ENCODE measurements at places on chromosomes 6 and 20.

- no peak for DNase-seq
These were observed 76.0 kb downstream of the ANKRD6 start for GRCh38 chr6:89508755-89509563.

GRCh38 chr20:49695830-49696229 is 17.8 kb downstream of the B4GALT5 start:
- DNase-seq: no peak

- no peak for DNase-seq
These were observed 200.7 kb upstream of the THBS2 start for GRCh38 chr6:169454204-169454871.

DNA sequence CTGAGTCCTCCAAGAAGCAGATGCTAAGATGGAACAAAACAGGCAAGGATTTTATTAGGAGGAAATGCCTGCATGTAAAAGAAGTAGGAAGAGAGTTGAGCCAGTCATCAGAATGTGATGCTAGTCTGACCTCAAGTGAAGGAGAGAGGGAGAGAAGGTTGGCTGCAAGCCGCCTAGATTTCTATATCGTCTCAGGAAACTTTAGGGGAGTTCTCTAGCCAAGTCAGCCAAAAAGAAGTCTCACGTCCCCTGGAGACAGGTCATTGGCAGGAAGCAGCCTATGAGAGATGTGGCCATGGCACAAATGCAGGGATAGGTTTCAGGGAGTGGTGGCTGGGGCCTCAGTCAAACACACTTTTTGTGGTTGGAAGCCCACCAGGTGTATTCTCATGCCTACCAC is 378.0 kb downstream of the CD109 start:
- no peak for DNase-seq

GRCh38 chr6:33425668-33426577 is 6.1 kb downstream of the SYNGAP1 start:
- DNase-seq: peak; percentile 63

DNA sequence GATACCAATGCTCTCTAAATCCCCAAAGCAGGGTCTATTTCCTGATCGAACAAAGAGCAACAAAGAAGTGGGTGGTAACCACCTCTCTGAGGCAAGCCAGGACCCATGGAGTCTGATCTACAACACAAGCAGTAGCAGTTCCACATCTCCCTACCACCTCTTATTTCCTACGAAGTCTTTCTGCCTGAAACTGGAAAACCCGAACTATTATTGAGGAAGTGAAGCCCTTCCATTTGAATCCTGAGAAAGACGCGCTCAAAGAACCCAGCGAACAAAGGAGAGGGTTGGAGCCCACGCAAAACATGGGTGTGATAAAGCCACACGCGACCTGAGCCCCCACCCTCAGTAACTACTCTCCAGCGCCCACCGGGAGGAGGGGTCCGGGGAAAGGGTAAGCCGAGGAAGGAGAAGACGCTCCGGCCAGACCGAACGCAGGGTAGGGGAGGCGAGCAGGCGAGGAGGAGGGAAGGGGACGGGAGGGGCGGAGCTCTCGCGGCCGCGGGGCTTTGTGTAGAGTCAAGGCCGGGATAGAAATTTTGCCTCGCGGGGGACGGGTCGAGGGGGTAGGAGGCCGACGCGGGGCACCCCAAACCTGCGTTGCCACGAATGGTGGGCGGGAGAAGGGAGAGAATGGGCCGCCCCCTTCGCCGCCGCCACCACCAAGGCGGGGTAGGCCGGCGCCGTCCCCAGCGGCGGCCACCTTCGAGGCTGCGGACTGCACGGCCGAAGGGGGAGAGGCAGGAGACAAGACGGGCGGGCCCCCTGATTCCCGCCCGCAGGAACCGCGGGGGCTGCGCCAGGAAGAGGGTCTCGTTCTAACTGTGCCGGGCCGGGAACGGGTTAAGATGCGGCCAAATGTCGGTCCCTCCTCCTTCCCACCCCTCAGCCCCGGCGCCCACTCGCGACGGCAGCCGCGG is 802 bp downstream of the HDAC2 start:
- DNase-seq: peak; percentile 13

DNA sequence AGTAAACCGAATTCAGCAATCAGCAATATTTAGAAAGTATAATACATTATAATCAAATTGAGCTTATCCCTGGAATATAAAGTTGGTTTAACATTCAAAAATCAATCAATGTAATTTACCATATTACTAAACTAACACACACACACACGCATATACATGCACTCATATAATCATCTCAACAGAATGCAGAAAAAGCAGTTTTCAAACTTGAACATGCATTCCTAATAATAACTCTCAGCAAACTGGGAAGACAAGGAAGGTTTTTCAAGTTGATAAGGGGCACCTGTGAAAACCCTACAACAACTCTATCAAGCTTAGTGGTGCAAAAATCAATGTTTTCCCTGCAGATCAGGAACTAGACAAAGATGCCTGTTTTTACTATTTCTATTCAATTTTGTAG is 4.7 kb downstream of the SIRPB2 start:
- DNase-seq: no peak

DNA sequence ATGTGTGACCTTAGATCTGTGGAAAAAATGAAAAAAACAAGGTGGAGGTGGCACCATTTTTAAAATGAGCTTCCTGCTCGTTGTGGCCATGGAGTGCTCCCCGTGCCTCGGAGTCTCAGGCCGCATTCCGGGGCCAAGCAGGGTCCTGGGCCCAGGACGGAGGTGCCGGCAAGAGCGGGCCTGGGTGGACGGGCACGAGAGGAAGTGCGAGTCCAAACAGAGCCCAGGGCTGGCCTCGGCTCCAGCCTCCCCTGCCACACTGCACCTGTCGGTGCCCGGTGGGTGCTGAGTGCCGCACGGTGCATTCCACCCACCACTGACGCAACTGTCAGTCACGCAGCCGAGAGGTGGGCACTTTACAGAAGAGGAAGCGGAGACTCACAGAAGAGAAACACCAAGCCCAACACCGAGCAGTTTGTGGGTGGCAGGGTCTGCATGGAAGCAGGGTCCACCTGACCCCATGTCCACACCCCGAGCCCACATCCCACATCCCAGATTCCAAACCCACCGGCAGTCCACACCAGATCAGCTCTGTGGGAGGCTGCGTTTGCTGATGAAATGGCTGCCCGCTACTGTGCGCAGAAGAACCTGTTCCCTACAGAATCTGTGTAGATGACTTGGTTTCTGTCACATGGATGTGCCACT is 97.7 kb downstream of the PSMB1 start:
- no peak for DNase-seq

DNA sequence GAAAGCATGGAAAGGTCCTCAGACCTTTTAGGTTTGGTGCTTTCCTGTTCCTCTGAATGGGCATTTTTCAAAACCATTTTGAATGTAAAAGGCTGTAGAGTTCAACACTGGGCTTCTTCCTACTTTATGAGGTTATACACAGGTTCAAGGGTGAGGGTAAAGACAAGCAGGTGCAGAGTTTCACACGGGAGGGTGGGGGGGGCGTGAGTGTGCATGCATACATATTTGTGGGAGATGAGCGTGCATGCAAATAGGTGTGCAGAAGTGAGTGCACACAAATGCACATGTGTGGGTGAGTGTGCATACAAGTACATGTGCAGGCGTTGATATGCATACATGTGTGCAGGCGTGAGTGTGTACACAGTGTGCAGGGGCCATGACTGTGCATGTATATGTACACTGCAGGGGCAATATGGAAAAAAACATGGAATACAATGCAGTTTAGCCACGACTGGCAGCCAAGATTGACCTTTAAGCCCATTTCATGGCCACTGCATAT is 183.1 kb downstream of the GMPR start:
- DNase-seq: no peak

- DNase-seq: no peak
These were observed 79.7 kb downstream of the FIG4 start for GRCh38 chr6:109770779-109771178.

- DNase-seq: no peak
These were observed 12.9 kb upstream of the FOXA2 start for GRCh38 chr20:22597303-22597702.

- no peak for DNase-seq
These were observed 13.6 kb downstream of the TGM2 start for GRCh38 chr20:38151455-38151854.

DNA sequence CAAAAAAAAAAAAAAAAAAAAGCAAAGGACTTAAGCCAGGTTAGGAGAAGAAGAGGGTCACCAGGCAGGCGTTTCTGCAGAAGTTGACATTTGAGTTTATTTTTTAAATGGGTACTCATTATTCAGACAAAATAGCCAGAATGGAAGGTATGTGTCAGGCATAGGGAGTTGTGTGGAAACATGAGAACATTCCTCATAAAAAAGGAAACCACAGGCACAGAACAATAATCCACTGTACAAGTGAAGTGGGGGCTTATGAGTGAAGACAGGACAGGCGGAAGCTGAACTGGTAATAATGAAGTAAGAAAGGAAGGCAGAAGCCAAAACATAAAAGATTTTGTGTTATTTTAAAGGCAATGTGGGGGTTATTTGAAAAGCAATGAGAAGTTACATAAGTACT is 104.6 kb downstream of the EPB41L2 start:
- no peak for DNase-seq

- no peak for DNase-seq
These were observed 14.7 kb downstream of the UCKL1 start for GRCh38 chr20:63941282-63942081.

DNA sequence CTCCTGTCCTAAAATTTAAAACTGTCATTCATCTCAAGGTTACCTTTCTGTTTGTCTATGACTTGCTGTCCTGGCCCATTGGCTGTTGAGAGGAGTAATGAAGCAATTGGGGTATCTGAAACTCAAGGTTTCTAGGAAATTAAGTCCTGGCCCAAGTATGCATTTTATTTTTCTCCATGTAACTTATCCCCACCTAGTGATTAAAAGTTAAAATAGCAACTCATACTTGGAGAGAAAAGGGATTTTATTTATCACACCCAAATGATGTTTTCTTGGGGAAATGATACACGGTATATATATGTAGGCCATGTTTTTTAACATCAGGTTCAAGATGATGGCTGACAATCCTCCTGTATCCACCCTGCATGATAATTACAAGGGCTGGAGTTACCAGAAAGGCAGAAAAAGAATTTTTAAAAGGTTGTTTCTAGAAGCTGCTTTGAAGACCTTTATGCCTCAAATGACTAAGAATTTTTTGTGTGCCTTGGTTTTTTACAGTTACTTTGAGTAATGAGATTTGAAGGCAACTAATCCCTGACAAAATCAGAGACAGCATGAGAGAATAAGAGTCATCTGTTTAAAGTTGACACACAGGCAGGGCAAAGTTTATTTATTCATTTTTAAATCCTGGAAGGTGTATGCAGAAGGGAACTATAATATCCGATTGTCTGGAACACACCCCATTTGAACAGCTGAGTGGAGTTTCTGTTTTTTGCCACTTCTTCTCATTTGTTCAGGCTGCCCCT is 28.9 kb upstream of the C6orf58 start:
- DNase-seq: no peak

DNA sequence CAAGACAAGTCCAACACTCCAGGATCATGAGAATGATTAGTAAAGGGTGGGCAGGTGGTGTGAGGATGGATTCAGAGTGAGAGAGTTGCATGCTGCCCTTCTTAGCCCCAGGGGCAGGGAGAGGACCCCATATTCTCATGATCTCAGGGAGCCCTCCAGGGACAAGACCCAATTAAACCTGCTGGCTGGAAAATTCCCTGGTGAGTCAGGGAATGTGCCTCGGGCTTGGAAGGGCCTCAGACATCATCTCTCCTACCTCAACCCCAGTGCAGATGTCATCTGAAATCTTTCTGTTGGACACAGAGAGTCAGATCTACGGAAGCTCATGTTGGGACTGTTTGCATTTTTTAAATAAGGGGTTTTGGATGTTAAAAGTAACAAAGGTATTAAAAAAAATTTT is 9.2 kb upstream of the SIRPD start:
- no peak for DNase-seq

DNA sequence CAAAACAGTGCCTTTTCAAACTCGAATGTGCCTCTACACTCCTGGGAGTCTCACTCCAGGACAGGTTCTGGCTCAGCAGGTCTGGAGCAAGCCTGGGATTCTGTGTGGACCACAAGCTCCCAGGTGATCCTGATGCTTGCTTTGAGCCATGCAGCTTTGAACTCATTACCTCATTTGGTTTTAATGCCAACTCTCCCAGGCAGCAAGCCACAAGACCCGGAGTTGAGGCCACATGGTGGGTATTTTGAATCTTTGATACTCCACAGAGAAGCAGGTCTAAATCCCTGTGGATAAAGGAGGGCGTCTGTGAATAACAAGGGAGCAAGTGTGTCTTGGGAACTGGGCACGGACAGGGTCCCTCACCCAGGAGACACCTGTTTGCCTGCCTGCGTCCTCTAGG is 205.4 kb upstream of the CST7 start:
- no peak for DNase-seq

GRCh38 chr6:37171201-37171969 is 1.4 kb downstream of the PIM1 start:
- no peak for DNase-seq

DNA sequence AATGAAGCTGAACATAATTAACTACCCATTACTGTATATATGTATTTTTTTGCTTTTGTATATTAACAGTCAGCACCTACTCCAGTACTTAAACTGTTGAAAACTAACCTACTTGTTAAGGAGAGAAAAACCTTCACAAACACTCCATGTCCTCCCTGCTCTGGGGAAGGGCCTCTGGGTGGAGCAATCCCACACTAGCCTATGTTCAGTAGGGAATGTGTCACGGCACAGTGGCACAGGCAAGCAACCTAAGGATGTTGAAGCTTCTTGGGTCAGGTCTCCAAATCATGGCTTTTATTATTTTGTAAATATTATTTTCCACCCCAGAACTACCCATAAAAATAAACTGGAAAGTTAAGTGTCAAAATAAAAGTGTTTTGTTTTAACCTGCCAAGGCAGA is 5.3 kb downstream of the MAN1A1 start:
- no peak for DNase-seq

DNA sequence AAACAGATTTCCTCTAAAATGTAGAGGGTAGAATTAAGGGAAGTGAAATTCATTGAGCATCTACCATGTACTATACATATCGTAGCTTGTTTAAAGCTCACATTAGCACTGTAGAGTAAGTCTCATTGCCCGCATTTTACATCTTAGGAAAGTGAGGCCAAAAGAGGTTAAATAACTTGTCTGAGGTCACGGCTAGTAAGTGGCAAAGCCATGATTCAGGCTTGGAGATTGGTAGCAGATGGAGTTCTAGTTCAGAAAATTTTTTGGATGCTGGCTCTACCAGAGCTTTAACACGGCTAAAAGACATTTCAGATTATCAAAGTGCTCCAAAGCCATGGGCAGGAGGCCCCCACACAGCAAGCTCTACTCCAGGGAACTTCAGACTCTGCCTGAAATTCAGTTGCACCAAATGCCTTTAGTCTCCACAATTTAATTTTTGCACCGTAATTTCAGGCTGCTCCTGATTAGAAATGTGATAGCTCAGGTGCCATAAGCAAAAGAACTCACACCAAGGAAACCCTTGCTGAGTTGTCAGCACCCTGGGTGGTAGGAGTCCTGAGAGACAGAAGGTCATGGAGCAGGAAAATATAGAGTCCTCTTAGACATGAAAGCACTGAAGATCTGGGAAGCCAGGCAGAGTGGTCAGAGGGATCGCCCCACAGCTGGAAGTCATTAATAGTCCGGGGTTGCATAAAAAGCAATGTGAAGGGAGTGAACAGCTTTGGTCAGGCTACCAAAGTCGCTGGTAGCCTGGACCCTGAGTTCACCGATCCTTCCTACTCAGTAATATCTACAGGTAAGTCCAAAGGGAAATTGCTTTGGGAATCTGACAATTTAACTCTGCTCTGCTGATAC is 55.2 kb upstream of the ASIP start:
- no peak for DNase-seq

- no peak for DNase-seq
These were observed 116.5 kb upstream of the LAMP5 start for GRCh38 chr20:9397928-9398327.

GRCh38 chr6:1524040-1524480 is 85.7 kb upstream of the FOXC1 start:
- DNase-seq: peak; percentile 72
